Brain microvascular endothelial cell (primary cell): ENCODE measurements at places on chromosomes 11 and 22.
A peak's percentile ranks its signal among the peaks of the same experiment; 100 is the strongest.

- DNase-seq = no peak
Observed at GRCh38 chr11:47641600-47642098, 710 bp downstream of the MTCH2 start.

DNA sequence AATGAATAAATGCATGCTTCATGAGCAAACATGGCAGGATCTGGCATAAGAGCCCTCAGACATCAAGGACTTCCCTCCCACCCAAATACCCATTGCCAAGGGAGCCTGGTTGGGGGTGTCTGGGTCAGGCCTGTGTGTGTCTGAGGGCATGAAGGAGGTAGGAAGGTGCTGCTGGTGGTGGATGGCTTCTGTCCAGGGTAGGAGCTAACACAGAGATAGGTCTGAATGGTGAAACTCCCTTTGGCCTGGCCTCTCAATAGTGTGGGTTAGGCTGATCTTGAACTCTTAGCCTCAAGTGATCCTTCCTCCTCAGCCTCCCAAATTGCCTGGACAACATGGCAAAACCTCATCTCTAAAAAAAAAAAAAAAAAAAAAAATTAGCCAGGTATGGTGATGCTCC lies 2.8 kb downstream of the AMPD3 start:
- no peak for DNase-seq

DNA sequence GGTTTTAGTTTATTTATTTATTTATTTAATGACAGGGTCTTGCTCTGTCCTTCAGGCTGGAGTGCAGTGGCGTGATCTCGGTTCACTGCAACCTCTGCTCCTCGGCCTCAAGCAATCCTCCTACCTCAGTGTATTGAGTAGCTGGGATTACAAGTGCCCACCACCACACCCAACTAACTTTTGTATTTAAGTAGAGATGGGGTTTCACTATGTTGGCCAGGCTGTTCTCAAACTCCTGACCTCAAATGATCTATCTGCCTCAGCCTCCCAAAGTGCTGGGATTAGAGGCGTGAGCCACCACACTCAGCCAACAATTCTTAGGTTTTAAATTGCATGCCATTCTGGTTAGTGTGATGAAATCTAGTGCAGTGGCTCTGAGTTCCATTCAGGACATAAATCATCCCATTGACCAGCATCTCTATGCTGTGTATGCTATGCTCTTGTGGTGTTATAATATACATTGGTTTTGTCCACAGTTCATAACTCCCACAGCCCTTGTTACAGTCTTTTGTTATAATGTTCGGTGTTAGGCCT lies 28.5 kb downstream of the ZNF280B start:
- no peak for DNase-seq

DNA sequence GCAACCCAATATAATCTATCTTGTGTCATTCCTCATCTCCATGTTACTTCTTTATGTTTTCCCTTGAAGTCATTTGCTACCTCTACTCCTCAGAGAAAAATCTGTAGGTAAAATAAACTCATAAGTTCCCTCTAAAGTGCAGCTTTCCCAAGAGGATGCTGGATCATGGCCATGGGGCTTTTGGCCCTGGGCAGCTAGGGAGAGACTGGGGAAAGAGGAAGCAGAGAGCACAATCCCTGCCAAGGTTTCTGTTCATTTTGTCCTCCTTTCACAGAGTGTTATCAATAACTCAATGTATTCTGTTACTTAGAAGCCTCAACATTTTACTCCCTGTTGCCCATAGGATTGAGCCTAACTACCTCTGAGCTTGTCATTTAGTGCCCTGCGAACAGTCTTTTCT lies 9.0 kb downstream of the RNF121 start:
- DNase-seq = no peak

GRCh38 chr11:65260756-65261590 lies 789 bp upstream of the POLA2 start:
- DNase-seq = no peak

- DNase-seq = peak; percentile 53
Observed at GRCh38 chr11:11416917-11417316, 63.9 kb upstream of the CSNK2A3 start.

DNA sequence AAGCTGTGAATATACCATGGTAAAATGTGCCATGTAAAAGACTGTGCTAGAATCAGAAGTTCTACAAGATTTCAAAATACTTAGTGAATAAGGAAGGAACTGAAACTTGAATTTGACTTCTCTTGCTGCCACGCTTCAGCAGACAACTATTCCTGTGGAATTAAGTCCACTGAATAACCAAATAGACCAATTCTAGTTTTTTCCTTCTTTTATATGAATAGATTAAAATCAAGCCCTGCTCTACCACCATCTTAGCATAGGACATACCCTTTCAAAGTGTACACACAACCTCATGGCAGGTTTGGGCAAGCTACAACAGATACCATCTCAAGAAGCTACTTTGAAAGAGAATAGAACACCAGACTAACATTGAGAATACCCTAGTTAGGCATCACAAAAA lies 23.4 kb upstream of the CLNS1A start:
- DNase-seq = no peak

GRCh38 chr22:30887861-30888260 lies 80.7 kb downstream of the MORC2 start:
- DNase-seq = no peak

- DNase-seq = no peak
Observed at GRCh38 chr11:70557742-70558485, 159.6 kb downstream of the CTTN start.

DNA sequence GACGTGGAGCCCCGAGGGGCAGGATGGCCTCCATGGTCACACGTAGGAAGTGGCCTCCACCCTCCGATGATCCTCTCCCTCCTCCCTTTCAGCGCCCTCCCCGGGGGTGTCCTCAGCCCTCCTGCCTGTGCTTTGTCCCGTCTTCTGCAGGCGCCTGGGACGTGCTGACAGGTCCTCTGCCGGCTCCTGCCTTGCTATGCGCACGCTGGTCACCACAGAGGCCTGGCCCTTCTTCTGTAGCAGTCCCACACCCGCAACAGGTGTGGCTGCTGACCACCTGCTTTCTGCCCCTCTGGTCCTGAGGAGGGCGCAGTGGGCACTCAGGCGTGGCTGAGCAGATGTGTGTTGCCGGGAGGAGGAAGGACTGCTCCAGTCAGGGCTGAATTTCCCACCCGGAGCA lies 27.7 kb upstream of the PPP6R3 start:
- DNase-seq = no peak

GRCh38 chr11:98549571-98549970 lies 471.2 kb upstream of the CNTN5 start:
- no peak for DNase-seq

DNA sequence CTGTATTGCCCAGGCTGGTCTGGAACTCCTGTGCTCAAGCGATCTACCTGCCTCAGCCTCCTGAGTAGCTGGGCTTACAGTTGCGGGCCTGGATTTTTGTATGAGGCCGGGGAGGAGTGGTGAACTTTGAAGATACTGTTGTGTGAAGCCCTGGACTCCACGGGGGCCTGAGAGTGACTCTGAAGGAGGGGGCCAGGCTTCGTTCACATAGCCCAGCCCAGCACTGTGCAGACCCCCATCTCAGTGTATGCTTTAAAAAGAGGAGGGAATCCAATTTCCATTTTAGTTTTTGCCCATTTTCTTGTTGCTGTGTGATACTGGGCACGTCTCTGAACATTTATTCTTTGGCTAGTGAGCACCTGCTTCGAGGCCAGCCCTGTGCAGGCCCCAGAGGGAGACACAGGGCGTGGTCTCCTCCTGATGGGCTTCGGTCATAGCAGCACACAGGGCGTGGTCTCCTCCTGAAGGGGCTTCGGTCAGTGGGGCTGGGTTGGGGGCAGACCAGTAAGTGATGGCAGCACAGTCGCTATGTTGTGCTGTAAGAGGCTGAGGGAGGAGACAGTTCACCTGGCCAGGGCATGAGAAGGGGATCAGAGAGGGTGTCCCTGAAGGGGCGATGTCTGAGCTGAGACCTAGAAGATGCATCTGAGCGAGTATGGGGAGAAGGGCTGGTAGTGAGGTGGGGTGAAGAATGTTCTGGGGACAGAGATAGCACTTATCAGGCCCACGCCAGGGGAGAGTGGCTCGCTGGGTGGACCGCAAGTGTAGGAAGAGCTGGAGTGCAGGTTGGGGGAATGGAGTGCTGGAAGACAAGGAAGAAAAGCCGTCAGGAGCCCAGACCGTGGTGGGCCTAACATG lies 14.0 kb downstream of the SAMM50 start:
- DNase-seq = no peak
